ELR (cell line): ENCODE measurements at places on chromosomes 6 and 20.

GRCh38 chr6:24985323-24985722 lies 49.6 kb upstream of the RIPOR2 start:
- no peak for DNase-seq

GRCh38 chr6:138541823-138542481 lies 42.7 kb upstream of the NHSL1 start:
- DNase-seq, result no peak

GRCh38 chr6:33984466-33985312 lies 161.2 kb downstream of the GRM4 start:
- no peak for DNase-seq

DNA sequence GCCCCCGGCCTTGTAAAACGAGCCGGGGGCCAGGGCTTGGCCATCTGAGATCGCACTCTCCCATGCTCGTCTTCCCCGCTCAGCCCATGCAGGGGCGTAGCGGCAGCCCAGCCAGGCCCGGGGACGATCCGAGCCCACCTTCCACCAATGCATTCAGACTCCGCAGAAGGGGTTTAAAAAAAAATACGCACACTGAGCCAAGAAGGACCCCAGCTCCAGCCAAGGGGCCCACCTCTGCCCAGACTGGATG lies 320 bp downstream of the GSTA4 start:
- no peak for DNase-seq

GRCh38 chr20:24718277-24718676 lies 230.8 kb upstream of the CST7 start:
- DNase-seq, result no peak

DNA sequence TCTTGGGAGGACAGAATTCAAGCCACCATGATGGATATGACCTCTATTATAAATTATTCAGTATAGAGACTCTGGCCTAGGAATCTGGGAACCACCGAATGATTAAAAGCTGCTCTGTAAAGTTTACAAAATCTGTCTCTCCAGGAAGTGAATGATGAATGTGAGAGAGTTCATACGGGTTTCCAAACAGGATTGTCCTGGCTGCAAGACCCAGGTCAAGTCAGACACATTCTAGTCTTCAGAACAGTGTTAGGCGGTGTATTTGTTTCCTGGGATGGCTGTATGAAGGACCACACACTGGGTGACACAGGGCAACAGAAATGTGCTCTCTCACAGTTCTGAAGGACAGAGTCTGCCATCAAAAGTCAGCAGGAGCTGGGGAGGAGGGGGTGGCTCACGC lies 222.4 kb downstream of the ZNF217 start:
- DNase-seq, result no peak

DNA sequence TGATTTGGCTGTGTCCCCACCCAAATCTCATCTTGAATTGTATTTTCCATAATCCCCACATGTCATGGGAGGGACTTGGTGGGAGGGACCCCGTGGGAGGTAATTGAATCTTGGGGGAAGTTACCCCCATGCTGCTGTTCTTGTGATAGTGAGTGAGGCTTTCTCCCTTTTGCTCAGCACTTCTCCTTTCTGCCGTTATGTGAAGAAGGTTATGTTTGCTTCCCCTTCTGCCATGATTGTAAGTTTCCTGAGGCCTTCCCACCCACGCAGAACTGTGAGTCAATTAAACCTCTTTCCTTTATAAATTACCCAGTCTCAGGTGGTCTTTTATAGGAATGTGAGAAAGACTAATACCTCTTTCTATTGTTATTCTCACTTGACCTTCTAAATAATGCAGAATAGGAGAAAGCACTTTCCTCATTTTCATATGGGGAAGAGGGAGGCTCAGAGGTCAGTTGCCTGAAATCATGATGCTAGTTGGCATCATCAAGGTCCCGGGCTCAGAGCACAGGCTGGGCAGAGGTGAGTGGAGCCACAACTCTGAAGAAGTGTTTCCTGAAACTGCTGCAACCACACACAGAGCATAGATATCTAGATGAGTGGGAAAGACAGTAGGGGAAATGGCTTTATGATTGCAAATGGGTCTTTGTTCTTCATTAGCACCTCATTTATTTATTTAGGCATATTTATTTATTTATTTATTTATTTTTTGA lies 191.0 kb downstream of the QKI start:
- DNase-seq, result no peak

DNA sequence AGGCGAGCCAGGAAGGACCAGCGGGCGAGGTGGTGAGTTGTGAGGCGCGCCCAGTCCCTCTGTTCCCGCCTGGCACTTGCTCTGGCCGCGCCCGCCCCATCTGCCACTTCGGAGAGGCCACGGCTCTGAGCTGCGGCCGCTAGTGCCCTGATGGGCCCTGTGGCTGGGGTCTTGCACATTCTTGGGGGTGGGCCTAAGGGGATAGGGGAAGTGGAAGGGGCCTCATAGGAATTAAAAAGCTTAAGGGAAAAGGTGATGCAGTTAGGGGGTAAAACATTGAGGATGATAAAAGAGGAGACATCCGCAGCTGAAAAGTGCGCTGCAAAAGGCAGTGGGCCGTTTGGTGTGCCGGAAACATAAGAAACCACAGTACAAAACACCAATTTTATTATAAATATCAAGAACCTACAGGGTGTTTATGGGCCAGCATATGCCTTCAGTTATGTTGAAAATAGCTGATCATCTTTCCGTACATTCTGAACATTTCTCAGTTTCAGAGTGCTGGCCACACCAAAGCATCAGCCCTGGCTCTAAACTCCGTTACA lies 1.1 kb upstream of the PSMB8 start:
- no peak for DNase-seq

- DNase-seq, result peak; percentile 67
These were observed 148.0 kb downstream of the TMEM200A start for GRCh38 chr6:130513770-130514169.
